ENCODE measurements at places on chromosomes 12 and 14. TPM values are rescaled to one million over a fixed set of nuclear protein-coding genes. Genes with fewer than 3 reads are reported as not detected.

Gene DHRS2
- total RNA-seq, result 0.92 TPM

Gene KMT2D
- total RNA-seq, result 29.8 TPM

Gene RIMBP2
- total RNA-seq, result 32.8 TPM

Gene NELL2
- 462 TPM for total RNA-seq

Gene MANSC4
- total RNA-seq, result not detected

Gene GALC
- total RNA-seq, result 48.0 TPM

Gene TAS2R42
- not detected for total RNA-seq

Gene SLC39A2
- not detected for total RNA-seq

Gene PTPRO
- total RNA-seq, result 126 TPM

Gene SMCO2
- 0.46 TPM for total RNA-seq

Gene PTPRR
- total RNA-seq, result 22.1 TPM

Data from diencephalon (tissue), 1 donor.